Kidney epithelial cell (primary cell): ENCODE measurements at places on chromosomes 6 and 20. TPM values are rescaled to one million over a fixed set of nuclear protein-coding genes. Genes with fewer than 3 reads are reported as not detected.

RSPH9 gene
- 0.08 and 0.41 TPM in 2 replicates for total RNA-seq

KCNS1 gene
- total RNA-seq: 4.3 and 6.9 TPM in 2 replicates

RIPOR2 gene
- total RNA-seq: 0.79 and 1.8 TPM in 2 replicates

GRCh38 chr20:44693627-44694026 lies 21.5 kb upstream of the CCN5 start:
- no peak for DNase-seq

DNA sequence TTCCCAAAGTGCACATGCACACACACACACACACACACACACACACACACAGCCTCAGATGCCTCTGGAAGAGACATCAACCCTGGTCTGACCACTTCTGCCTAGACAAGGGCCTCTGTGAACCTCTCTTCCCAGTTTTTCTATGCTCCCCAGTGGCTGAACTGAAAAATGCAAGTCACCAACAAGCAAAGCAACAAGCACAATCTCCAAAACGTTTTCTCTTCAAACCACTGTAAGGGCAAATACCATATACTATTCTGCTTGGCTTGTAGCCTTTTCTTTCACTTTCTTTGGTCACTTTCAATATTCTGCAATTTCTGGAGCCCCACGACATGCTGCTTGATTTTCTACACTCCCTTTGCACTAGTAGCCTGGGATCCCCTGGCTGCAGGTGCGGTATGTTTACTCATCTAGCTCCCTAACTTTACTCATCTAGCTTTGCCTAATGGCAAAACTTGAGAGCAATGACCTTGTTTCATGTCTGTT lies 121.4 kb upstream of the DST start:
- DNase-seq: no peak

DNA sequence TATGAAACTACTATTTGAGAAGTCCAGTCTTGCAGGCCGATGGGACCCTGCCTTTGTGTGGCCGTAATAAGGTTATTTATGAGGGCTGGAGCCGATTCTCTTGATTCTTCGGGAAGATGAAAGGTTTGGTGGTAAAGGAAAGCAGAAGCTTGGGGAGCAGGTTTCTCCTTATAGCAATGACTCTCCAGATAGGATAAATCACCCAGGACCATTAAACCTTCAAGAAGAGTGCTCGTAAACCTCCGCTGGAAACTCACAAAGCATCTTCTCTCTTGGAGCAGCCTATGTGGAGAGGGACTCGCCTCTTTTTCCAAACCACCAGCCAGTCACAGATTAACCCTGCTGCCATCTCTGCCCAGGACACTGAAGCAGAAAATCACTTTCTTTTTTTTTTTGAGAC lies 69.6 kb upstream of the SALL4 start:
- peak; percentile 31 for DNase-seq

GRCh38 chr6:97361286-97361685 lies 78.3 kb upstream of the MMS22L start:
- no peak for DNase-seq

DNA sequence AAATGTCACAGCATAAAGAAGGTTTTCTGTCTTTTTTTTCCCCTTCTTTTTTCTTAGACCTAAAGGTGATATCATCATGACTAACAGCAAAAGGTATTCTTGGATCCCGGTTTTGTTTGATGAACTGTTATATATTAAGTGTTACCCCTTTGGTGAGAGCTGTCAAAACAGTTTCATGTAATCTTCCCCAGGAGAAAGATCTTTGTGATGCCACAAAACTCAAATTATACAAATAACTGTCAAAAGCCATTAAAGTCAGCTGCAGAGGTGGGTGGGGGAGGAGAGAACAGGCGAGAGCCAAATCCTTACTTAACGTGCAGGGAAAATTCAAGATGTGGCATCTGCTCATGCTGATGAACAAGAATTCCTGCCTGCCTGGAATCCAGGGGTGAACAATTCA lies 258.2 kb downstream of the BMP7 start:
- peak; percentile 12 for DNase-seq

DNA sequence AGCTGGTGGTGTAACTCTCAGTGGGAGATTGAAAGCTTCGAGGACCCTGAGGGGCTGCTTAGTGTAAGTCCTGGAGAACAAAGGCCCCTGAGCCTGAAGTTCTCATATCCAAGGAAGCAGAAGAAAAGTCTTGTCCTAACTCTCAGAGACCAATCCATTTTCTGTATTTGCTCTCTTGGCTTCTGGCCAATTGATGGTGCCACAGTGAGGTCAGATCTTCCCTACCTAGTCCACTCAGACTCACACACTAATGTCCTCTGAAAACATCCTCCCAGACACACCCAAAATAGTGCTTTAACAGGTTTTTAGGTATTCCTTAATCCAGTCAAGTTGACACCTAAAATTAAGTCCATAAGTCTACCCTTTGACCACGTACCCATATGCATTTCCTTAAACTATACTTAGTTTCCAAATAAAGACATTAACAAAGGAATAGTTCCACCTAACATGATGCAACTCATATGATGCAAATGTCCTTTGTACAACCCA lies 29.4 kb downstream of the ZNF292 start:
- DNase-seq: no peak

DNA sequence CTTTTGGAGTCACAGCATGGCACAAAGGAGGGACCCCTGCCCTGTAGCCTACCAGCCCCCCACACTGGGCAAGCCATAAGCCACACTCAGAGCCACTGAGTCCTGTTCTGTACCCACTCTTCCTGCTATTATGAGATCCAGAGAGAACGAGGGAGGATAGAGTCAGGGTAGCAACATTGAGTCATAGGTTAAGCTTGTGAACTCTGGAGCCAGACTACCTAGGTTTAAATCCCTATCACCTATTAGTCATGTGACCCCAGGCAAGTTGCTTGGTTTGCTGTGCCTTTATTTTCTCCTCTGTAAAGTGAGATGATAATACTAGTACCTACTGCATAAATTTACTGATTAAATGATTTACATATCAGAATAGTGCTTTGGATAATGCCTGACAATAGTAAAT lies 540 bp downstream of the CNBD2 start:
- DNase-seq: no peak

DNA sequence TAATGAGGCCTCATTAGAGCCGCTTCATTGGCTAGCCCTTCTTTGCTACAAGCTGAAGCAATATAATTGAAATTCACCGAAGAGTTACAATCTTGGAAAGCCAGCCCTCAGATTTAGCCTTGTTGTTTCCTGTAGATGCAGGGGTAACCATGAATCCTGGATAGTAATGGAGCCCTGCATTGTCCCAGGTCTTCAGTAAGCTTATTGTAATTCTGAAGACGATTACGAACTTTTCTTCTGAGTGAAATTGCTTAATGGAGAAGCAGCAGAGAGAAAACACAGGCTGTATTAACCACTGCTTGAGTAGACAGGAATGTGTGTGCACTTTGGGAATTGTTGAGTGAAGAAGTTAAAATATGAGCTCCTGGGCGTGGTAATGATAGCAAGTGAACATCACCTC lies 26.3 kb upstream of the NAA20 start:
- DNase-seq: no peak
